Spinal cord (tissue), 10 donors: ENCODE measurements at places on chromosomes 11 and 22.

DNA sequence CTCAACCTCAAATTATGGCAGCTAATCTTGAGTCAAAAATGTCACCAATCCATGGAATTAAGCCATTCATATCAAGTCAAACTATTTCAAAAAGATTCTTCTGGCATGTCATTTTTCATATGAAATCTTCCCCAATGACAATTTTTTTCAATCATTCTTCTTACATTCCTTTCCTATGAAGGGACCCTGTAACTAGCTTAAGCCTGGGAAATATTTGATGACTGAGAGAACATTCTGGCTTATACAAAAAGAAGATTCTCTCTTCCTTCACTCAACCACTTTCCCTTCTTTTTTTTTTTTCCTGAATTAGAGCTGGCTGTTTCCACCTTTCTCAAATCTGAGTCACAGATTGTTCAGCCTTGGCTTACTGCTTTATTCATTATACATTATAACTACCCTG is 903.7 kb downstream of the FAM181B start:
- no peak for DNase-seq

DNA sequence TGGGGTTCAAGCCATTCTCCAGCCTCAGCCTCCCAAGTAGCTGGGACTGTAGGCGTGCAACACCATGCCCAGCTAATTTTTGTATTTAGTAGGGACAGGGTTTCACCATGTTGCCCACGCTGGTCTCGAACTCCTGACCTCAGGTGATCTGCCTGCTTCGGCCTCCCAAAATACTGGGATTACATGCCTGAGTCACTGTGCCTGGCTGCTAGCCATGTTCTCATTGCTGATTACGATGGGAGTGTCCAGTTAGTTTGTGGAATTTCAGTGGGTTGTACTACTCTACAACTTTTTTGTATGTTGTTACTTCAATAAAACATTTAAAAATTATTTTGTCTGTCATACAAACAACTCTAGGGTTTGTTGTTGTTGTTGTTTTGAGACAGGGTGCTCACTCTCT is 4.8 kb upstream of the VPS11 start:
- DNase-seq: no peak

DNA sequence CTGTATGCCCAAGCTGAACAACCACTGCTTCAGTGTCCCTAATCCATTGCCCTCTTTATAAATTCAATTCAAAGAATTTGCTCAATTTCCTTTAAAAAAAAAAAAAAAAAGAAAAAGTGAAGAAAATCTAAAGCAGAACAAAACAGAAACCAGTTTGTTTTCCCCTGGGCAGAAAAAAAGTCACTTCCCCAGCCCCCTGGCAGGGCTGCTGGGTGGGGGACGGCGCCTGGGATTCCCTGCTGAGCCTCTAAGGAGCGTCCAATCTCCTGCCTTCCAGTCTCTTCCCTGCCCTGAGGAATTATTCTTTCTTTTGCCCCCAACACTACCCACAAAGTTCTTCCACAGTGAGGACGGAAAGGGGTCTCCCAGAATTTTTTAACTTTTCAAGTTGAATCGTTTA is 23.9 kb downstream of the DKK3 start:
- no peak for DNase-seq

GRCh38 chr11:70933981-70934583 is 318.3 kb downstream of the SHANK2 start:
- no peak for DNase-seq

GRCh38 chr11:76856571-76856970 is 4.1 kb upstream of the ACER3 start:
- DNase-seq: no peak
